GM23248 (cell line): ENCODE measurements at places on chromosomes 11 and 22. TPM values are rescaled to one million over a fixed set of nuclear protein-coding genes. Genes with fewer than 3 reads are reported as not detected.

- DNase-seq, result no peak
Observed at GRCh38 chr11:9071692-9072091, 19.7 kb downstream of the SCUBE2 start.

DNA sequence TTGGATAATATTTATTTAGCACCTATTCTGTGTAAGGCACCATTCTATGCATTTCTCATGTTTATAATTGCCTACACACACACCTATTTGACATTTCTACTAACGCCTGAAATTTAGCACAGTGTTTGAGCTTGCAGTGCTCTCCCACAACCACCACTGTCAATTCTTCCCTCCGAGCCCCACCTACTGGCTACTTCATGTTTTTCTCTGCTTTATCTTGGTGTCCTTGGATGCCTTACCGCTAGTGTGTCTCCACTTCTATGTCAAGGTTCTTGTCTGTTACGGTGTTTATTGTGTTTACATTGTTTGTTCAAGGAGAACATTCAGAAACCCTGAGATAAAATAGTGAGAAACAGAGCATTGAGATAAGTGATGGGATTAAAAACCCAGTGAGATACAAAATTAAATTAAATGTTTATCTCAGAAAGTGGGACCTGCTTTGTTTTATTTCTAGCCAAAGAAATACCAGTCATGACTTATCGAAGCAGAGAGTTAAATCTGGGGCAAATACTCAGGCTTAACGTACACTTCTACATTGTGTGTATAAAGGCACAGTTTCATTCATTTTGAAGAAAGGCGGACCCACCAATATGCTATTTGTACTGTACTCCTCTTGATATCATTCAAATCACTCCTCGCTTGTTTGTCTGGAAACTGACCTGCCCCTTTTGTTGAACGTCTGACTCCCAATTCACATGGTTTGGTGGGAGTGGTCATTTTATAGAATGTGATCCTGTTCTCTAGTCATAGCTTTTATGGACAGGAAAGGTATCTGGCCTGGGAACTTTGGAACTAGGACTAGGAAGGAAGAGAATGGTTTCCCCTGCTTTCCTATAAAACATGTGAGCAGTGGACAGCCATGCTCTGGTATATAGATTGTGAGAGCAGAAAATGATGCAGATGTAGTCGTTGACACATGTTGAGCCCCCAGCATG lies 39.2 kb upstream of the SLC36A4 start:
- peak; percentile 62 for DNase-seq

GRCh38 chr11:10500757-10501684 lies 40.0 kb downstream of the RNF141 start:
- no peak for DNase-seq

DNA sequence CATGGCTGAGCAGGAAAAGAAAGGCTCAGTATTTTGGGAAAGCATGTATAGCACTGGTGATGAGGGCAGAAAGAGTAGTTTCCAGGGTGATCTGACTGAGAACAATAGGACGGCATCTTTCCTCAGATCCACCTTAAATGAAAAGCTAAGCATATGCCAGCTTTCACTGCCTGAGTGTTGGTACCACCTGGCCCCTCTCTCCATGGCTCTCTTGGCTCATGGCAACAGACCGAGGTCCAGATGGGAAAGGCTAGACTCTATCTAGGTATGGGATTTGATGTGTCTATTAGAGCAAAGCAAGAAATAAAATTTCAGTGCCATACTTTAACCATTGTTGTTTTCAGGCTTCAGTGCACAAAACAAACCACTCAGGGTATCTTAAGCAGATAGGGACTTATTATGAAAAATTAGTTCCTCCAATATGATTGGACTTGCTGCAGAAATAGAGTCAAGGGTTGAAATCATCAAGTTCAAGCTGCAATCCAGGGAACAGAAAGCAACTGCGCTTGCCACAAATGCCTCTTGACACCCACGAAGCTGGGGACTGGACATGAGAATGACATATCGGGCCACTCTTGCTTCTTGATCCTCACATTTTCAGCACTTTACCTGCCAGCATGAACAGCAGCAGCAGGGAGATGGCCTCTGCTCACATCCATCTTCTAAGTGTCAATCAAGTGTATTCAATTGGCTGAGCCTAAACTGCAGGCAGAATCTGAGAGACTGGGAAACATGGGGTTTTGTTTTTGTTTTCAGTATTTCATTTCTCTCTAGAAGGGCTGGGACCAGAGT lies 64.0 kb upstream of the SNX19 start:
- no peak for DNase-seq

- DNase-seq, result no peak
Observed at GRCh38 chr22:44330188-44330743, 17.5 kb upstream of the SHISAL1 start.

DNA sequence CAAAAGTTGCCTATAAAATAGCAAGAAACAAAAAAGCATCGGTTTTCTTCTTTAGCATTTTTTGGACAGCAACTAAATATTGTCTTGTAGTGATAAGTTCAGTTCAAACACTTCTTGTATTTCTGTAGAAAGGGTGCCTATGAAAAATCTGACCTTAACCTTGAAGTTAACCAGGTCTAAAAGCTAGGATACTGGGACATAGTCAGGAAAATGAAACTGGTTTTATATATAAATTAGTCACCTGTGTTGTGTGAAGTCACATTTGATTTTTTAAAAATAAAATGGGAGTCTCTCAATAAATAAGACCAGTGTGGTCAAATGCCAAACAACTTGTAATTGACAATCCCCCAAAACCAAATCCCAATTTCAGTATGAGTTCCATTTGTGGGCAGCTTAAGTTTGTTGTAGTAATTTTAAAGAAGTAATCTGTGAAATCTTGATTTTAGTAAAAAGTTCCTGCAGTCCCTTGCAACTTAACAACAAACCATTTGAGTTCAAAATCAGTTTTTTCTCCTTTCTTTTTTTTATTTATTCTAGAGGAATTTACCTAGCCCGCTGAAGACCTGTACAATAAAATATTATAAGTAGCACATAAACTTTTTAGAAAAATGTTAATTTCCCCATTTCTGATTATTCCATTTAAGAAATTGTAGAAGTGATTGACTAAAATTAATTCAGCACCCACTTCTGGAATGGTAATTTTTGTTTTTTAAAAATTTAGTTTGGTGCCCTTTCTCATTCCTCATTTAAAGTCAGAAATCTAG lies 84.5 kb upstream of the PPARA start:
- peak; percentile 55 for DNase-seq

DNA sequence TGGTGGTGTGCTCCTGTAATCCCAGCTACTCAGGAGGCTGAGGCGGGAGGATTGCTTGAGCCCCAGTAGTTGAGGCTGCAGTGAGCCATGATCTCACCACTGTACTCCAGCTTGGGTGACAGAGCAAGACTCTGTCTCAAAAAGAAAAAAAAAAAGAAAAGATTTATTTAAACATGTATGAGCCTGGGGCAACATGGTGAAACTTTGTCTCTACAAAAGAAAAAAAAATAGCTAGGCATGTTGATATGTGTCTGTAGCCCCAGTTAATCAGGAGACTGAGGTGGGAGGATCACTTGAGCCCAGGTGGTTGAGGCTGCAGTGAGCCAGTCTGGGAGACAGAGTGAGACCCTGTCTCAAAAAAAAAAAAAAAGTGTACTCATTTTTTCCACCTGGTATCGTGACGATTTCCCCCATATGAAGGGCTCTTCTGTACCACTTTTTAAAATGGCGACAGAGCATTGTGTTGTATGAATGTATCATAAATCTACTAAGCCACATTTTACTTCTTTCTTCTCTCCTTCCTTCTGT lies 16.4 kb upstream of the KCTD14 start:
- DNase-seq, result no peak

- no peak for DNase-seq
Observed at GRCh38 chr11:127268932-127269331, 268.4 kb upstream of the KIRREL3 start.

GRCh38 chr11:115503083-115503885 lies 931 bp downstream of the CADM1 start:
- peak; percentile 51 for DNase-seq

DNA sequence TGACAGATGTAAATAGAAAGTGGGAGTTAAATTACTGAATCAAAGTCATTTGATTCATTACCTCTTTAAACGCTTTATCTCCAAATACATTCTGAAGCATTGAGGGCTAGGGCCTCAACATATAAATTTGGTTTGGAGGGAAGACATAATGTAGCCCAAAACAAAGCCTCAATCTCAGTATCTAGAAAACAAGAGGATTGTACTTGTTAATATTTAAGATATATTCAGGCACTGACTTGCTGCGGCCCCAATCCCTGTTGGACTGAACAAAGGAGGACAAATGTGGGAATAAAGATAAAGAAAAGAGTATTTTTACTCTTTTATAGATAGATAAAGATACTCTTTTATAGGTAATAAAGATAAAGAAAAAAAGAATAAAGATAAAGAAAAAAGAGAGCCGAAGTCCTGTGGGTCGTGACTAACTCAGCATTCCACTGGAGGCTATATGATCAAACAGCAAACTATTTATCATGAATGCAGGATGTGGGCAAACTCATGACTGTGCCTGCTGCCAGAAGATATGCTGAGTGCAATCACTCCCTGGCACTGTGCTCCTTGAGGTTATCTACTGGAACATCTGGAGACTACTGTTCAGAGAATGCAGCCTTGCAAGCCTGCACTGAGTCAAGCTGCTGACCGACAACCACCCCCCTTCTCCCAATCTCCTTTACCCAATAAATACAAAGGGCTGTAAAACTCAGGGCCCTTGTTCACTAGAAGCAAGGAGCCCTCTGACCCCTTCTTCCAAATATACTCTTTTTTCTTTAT lies 6.9 kb downstream of the OR10V1 start:
- DNase-seq, result peak; percentile 68

GRCh38 chr11:111565114-111565720 lies 24.7 kb downstream of the LAYN start:
- DNase-seq, result peak; percentile 83

- peak; percentile 68 for DNase-seq
Observed at GRCh38 chr11:35688023-35688422, 25.4 kb downstream of the TRIM44 start.

GRCh38 chr11:68470304-68470811 lies 9.8 kb downstream of the PPP6R3 start:
- no peak for DNase-seq

- DNase-seq, result no peak
Observed at GRCh38 chr22:21714786-21715185, 20.8 kb downstream of the YPEL1 start.

DNA sequence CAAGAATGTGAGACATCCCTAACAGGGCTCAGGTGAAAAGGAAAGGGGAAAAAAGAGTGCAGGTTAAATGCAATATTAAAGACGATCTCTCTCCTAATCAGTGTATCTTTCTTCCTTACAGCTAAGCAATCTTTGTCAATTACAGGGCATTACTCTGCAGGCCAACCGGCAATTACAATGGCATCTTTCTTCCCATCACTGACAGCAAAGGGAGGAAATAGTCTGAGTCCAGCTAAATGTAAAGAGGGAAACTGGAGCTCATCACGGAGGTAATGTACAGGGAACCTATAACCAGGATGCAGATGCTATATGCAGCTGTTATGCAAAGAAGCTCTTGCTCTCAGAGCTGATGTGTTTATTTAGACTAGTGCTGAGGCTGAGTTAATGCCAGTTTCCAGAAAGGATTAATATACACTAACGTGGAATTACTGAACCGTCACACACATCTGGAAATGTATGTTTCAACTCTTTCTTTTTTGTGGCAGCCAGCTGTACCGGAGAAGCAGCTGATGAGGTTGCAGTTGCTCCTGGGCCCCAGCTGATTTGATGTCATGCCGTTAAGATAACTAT lies 121.6 kb downstream of the KIRREL3 start:
- DNase-seq, result no peak

- no peak for DNase-seq
Observed at GRCh38 chr11:8971196-8971923, 7.1 kb upstream of the TMEM9B start.

- DNase-seq, result no peak
Observed at GRCh38 chr11:69884751-69885150, 65.5 kb upstream of the FGF3 start.

- DNase-seq, result no peak
Observed at GRCh38 chr11:74221816-74222215, 50.7 kb downstream of the PPME1 start.

DNA sequence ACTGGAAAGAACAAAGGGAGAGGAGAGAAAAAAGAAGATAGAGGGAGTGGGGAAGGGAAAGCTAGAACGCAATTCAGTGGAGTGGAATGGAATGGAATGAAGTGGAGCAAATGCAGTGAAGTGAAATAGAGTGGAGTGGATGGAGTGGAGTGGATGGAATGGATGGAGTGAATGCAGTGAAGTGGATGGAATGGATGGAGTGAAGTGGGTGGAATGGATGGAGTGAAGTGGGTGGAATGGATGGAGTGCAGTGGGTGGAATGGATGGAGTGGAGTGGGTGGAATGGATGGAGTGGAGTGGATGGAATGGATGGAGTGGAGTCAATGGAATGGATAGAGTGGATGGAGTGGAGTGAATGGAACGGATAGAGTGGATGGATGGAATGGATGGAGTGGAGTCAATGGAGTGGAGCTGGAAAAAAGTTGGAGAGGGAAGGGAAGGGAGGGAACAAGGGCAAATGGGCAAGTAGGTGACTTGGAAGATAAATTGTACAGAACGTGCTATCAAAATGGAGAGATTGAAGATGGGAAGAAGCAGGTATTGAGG lies 13.9 kb downstream of the IFITM10 start:
- no peak for DNase-seq

GRCh38 chr22:25125693-25126357 lies 73.8 kb upstream of the CRYBB3 start:
- no peak for DNase-seq

DNA sequence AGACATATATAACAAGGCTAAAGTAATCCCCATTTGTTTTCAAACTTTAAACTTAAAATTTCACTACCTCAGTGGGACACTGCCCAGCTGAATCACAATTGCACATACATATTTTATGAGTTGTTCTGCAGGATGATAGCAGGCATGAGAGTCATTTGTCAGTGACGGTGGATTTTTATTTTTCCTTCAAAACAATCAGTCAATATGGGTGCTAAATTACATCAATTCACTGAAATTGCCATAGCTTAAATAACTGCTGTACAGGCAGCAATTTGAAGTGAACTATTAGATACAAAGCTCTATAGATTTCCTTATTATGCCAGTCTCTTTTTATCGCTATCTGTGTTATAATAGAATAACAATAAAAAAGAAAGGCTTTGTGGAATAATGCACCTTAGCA lies 784.6 kb upstream of the ANO3 start:
- DNase-seq, result no peak

DNA sequence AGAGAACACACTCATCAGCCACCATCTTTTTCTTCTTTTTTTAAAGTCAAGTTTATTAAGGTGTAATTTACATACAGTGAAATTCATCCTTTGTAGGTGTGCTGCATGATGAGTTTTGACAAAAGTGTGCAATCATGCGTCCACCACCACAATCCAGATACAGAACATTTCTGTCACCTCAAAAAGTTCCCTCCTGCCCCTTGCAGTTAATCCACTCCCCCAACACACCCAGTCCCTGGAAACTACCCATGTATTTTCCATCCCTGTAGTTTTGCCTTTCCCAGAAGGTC lies 126.7 kb downstream of the HIPK3 start:
- DNase-seq, result no peak

OR10A2 gene
- total RNA-seq, result not detected in 2 replicates

C11orf42 gene
- total RNA-seq, result not detected in 2 replicates

TMEM138 gene
- total RNA-seq, result 19.0 and 21.5 TPM in 2 replicates

CATSPERZ gene
- total RNA-seq, result not detected in 2 replicates

OR52A1 gene
- not detected in 2 replicates for total RNA-seq

OR56A3 gene
- not detected in 2 replicates for total RNA-seq
